ENCODE measurements at places on chromosomes 1 and 21. TPM values are rescaled to one million over a fixed set of nuclear protein-coding genes. Genes with fewer than 3 reads are reported as not detected.

The RGS13 gene
- not detected for total RNA-seq

DNA sequence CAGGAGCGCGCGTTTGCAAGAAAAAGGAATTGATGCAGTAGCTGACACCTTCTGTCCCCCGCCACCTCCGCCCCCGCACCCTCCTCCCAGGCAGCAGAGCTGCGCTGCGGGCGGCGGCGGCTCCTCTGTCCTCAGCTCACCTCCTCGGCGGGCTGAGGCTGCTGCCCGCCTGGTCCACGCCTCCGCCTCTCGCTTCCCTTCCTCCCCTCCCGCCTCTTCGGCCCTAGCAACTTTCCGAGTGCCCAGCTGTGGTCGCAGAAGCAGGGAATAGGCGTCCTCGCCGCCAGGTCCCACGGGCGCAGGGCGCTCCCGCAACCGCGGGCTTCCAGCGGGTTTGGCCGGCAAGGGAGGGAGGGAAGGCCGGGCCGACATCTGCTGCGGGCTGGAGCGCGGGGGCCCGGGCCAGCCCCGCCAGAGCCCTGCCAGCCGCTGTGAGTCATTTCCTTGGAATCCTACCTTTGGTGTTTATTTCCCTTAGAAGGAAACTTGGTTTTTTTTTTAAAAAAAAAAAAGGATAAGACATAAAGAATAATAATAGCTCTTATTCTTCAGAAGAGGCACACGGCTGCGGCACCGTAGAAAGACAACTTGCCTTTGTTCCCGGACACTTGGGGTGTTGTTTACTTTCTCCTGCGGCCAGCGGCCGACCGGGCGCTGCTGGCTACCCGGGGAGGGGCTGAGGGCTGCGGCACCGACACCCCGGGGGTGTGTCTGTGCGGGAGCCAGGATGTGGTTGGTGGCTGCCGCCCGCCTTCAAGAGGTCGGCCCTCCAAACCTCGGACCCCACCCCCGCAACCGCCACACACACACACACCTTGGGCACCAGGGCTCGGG is 1.1 kb downstream of the SERTAD4 start:
- peak; percentile 42 for DNase-seq
- peak overlapping the region; percentile 50 for H3K27ac ChIP-seq
- no peaks in the 10 kb centered on the region for H3K27me3 ChIP-seq
- H3K4me1 ChIP-seq = peaks cover 9% of the 10 kb centered on the region
- H3K36me3 ChIP-seq = no peaks in the 10 kb centered on the region

GRCh38 chr1:98702976-98703375 is 41.5 kb downstream of the SNX7 start:
- no peaks in the 10 kb centered on the region for H3K4me1 ChIP-seq
- no peak for DNase-seq
- H3K4me3 ChIP-seq = no peak overlapping the region
- no peaks in the 10 kb centered on the region for H3K27me3 ChIP-seq
- H3K27ac ChIP-seq = no peak overlapping the region
- no peaks in the 10 kb centered on the region for H3K36me3 ChIP-seq

GRCh38 chr1:233728721-233729120 is 114.8 kb downstream of the KCNK1 start:
- H3K4me3 ChIP-seq = no peak overlapping the region
- no peaks in the 10 kb centered on the region for H3K27me3 ChIP-seq
- DNase-seq = no peak
- no peaks in the 10 kb centered on the region for H3K36me3 ChIP-seq
- no peak overlapping the region for H3K27ac ChIP-seq
- no peaks in the 10 kb centered on the region for H3K4me1 ChIP-seq
